ENCODE measurements at places on chromosomes 1 and 21.

- peak; percentile 66 for DNase-seq
Measured at GRCh38 chr1:35564037-35564883, 6.7 kb downstream of the NCDN start.

- DNase-seq = no peak
Measured at GRCh38 chr1:52216907-52217458, 75.1 kb downstream of the ZFYVE9 start.

DNA sequence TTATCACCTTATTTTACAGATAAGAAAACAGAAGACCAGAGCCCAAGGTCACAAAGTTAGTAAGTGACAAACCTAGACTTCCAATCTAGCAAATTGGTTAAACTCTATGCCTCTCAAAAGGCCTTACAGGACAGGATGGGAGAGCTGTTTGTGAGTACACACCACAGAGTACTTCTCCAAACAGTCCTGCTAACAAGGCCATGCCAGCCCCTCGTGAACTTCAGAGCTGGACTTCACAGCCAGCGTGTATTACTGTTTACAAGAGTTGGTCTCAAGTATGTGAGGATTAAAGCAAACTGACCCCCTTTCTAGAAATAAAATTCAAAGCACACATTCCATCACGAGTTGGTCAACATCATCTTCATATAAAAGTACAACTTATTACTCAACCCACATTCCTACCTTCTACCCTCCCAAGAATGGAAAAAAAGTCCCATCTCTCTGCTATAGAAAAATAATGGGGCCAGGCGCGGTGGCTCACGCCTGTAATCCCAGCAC lies 19.8 kb upstream of the UBR4 start:
- DNase-seq = no peak

DNA sequence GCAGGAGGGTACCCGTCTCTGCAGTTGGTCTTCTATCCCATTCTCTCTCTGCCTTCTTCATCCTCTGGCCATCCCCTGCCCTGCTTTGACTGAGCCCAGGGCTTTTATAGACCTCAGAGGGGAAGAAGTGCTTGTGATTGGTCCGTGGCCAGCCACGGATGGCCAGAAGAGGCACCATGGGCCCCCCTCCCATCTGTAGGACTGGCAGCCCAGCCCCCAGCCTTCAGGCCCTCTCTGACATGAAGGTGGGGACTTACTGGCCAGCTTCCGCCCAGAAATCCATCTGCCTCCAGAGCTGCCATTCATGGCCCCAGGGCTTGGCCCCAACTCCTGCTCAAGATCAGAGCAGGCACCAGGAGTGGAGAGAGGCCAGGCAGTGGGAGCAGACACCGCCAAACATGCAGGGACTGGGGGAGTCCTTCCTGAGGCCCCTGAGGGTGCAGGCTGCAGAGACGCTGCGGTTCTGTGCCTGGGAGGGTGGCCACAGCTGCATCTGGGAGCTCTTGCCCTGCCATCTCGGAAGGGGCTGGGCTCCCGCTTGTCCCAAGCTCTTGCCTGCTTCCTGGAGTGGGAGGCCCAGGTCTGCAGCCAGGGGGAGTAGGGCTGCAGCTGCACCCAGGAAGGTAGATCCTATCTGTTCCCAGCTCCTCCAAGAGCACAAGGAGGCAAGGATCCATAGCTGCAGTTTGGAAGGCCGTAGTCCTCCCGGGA lies 698.6 kb upstream of the B3GALT2 start:
- no peak for DNase-seq

DNA sequence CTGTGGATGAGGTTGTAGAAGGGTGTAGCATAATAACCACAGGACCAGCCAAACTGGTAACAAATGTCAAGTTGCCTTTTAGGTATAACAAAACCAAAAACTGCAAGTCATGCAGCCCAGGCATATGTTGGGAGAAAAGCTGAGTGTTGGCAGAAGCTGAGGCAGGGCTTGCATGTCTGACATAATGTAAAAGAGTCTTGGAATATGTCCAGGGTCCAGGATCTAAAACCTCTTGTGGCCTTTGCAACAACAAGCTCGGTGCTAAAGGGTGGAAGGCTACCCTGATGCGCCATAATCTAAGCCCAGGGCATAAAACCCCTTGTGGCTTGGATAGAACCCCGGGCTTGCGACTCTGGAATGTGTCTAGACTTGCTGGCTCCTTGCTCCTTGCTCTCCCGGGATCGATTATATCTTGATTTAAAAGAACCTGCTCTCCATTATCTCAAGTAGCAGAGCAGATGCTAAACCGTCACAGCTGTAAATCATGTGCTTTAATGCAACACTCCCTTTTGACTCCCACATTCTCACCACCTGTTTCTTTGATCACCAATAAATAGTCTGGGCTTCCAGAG lies 26.5 kb upstream of the SLC35A3 start:
- DNase-seq = no peak

DNA sequence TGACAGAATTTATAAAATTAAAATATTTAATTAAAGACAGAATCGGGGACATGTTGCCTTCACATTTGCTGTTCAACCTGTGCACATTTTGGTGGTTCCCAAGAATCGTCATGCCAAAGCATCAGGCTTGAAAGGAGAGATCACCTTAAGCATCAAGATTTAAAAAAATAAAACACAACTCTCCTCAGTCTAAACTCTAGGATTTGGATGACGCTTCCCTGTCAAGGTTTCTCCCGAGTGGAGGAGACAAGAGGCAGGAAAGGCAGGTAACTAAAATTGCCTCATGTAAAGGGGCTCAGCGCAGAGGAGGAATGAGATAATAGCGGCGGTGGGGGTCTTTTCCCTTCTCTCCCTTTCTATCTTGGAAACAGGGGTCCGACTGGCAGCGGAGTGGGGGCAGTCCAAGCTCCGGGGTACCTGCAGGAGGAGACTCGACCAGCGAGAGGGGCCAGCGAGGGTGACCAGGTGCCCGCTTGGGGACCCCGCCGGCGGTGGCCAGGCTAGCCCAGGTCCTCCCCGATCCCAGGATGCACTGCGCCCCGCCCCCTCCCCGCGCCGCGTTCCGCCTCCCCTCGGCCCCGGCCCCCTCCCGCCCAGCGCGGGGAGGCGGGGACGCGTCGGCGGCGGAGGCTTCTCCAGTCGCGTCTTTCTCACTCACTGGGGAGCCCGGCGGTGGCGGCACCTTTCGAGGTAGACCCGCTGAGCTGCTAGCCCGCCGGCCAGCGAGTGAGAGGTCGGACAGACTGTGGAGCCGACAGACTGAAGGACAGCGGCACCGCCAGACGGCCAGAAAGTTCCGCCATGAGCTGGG lies at the start of gene FNBP1L:
Gene FNBP1L (plus strand): TSS at position 638 of the 811 bp plus-strand sequence. CDS start 164 bp downstream, at position 802.
- DNase-seq = no peak

- no peak for DNase-seq
Measured at GRCh38 chr1:231806623-231807495, 180.3 kb downstream of the DISC1 start.

GRCh38 chr1:69088571-69088970 lies 479.2 kb upstream of the LRRC7 start:
- DNase-seq = no peak

GRCh38 chr21:45098867-45099266 lies 24.5 kb downstream of the ADARB1 start:
- DNase-seq = no peak

DNA sequence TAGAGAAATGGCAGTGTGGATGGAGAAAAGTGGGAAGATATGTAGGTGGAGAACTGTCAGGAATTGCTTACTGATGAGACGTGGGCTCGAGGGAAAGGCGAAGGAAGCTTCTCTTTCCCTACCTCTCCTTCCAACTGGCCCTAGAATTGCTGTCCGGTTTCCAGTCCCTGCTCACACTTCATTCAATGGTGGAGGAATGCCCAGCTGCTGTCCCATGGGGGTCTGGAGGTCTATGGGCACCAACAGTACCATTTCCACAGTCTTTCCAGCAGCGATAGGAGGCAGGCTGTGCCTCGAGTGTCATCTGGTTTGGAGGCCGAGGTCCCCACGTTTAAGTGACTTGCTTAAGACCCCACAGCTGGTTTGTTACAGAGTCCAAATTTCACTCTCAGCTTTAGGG lies 31.5 kb upstream of the CD1D start:
- DNase-seq = no peak

- DNase-seq = no peak
Measured at GRCh38 chr1:29544406-29544805, 308.1 kb downstream of the PTPRU start.

- no peak for DNase-seq
Measured at GRCh38 chr1:31215065-31215570, 24.6 kb downstream of the NKAIN1 start.

- DNase-seq = no peak
Measured at GRCh38 chr1:61220536-61220935, 138.2 kb downstream of the NFIA start.

GRCh38 chr1:67135354-67135753 lies 584 bp upstream of the C1orf141 start:
- no peak for DNase-seq

DNA sequence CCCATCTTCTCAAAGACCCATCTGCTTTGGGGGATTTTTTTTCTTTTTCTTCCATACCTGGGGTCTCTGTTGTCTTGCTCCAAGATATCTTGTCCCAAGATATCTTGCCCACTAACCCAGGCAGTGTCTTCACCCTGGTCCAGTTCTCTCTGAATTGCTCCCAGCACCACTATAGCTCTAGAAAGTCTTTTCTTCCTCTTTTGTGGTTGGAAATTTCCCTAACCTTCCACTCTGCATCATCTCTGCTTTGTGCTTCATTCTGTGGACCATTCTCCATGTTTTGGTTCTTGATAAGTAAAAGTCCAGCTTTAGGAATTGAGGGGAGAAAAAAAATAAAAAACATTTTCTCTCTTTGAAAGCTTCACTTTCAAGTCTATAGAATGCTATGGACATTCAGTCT lies 20.9 kb downstream of the STYXL2 start:
- DNase-seq = no peak

- DNase-seq = no peak
Measured at GRCh38 chr1:115717541-115717940, 51.0 kb downstream of the CASQ2 start.

DNA sequence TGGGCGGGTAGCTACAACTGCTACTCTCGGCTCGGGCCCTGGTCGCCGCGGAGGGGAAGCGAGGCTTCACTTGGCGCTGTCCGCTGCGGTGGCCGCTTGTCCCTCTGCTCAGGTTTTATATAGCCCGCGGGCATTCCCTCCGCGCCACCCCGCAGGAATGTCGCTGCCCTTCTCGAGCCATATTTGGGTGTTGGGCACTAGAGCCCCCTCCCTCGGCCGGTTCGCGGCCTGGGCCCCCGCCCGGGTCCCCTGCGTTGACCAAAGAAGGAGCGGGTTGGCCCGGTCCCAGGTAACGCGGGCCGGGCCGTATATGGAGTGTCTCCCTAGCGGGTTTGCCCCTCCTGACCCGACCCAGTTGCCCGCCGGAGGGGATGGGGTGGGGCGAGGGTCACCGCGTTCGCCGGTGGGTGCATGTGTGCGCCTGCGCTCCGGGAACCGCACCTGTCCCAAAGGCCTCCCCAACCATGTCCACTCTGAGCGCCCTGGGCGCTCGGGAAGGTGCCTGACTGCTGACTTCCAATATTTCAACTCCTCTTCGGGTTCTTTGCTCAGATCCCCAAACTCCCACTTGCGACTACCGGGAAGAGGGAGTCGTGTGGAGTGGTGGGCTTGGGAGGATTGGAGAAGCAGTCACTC lies at the start of gene ACTA1:
Gene ACTA1 (minus strand): TSS at position 90 of the 636 bp plus-strand sequence. CDS start 979 bp downstream, outside the sequence.
- no peak for DNase-seq

DNA sequence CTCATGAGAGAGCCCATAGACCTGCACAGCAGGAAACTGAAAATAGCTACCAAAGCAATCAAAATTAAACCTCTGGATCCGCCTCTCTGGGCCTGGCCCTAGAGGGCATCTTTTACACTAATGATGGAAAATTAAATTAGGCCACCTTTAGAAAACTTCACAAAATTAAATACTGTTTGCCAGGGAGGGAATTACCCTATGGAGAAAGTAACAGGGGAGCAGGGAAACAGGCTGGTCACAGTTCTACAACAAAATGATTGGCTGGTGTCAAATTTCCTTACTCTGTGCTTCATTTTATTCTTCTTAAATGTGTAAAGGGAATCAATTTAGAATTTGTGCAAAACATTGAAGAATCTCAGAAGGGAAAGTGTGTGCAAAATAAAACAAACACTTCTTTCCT lies 62.4 kb downstream of the SPATA46 start:
- no peak for DNase-seq

- DNase-seq = no peak
Measured at GRCh38 chr1:234734869-234735268, 124.9 kb upstream of the IRF2BP2 start.

GRCh38 chr1:170556917-170557316 lies 25.0 kb downstream of the GORAB start:
- DNase-seq = no peak

DNA sequence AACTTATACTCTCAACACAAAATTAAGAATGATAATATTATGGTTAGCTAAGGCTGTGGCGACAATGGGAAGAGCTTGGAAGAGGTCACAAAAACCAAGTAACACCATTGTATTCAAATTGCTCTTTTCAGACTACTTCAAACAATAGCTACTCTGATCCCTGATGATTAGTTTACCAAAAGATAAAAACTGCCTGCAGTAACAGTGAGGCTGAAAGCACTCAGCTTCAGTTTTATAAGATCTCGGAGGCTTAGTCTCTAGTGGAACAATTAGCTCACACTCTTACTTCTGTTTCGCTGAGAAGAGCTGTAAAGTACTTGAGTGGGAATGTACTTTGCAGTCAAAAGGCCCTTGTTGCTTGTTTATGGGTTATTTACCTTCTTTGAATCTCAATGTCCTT lies 278.5 kb downstream of the LRRC7 start:
- no peak for DNase-seq

GRCh38 chr1:203287109-203287893 lies 18.0 kb upstream of the BTG2 start:
- no peak for DNase-seq

GRCh38 chr1:168285521-168285790 lies 4.8 kb downstream of the TBX19 start:
- no peak for DNase-seq

GRCh38 chr1:231011360-231011759 lies 28.7 kb downstream of the FAM89A start:
- no peak for DNase-seq

- no peak for DNase-seq
Measured at GRCh38 chr1:96660051-96660450, 61.5 kb upstream of the PTBP2 start.

DNA sequence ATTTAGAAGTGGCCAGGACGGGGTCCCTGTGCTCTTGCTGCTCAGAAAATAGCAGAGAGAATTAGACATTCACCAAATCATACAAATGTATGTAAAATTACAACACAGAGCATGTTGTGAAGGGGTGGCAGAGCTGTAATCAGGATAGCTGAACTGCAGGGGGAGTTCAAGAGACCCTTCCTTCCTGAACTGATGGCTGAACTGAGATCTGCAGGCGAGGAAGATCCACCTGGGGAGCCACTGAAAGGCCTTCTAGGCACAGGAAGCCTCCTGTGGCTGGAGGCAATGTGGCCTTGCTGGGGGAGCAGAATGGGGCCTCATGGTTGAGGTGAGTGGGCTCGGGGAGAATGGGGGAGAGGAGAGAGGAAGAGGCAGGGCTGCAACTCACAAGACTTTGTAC lies 216.5 kb downstream of the PRDM2 start:
- DNase-seq = no peak
